ENCODE measurements at places on chromosomes 5 and 9.

GRCh38 chr9:131060900-131061630 is 35.3 kb upstream of the AIF1L start:
- no peak for DNase-seq

DNA sequence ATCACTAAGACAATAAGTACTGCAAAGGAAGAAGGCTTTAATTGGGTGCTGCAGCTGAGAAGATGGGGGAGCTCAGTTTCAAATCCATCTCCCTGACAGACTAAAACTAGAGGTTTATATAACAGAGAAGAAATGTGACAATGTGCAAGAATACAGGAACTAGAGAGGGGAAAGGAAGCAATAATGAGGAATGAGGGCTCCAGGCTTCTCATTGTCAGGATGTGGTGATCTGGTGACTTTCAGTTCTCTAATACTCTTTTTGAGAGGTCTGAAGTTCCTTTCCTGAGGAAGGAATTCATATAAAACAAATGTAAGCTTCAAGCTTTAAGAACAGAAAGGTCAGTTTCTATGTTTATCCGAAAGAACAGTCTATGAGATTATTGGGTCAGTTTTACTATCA is 42.5 kb upstream of the SPATA31E1 start:
- DNase-seq: no peak

GRCh38 chr5:125679522-125679921 is 743.7 kb upstream of the GRAMD2B start:
- DNase-seq: no peak

GRCh38 chr5:172523146-172523745 is 68.9 kb upstream of the SH3PXD2B start:
- DNase-seq: no peak

Measured in eye (tissue), 1 donor.